ENCODE measurements at places on chromosomes 12 and 14. TPM values are rescaled to one million over a fixed set of nuclear protein-coding genes. Genes with fewer than 3 reads are reported as not detected.

- DNase-seq = no peak
These were observed 207.9 kb downstream of the TMEM132C start for GRCh38 chr12:128474916-128475315.

GRCh38 chr12:9363145-9363544 is 154.9 kb upstream of the PZP start:
- peak; percentile 12 for DNase-seq

GRCh38 chr12:51951843-51952722 is 584 bp downstream of the ACVR1B start:
- DNase-seq = no peak

DNA sequence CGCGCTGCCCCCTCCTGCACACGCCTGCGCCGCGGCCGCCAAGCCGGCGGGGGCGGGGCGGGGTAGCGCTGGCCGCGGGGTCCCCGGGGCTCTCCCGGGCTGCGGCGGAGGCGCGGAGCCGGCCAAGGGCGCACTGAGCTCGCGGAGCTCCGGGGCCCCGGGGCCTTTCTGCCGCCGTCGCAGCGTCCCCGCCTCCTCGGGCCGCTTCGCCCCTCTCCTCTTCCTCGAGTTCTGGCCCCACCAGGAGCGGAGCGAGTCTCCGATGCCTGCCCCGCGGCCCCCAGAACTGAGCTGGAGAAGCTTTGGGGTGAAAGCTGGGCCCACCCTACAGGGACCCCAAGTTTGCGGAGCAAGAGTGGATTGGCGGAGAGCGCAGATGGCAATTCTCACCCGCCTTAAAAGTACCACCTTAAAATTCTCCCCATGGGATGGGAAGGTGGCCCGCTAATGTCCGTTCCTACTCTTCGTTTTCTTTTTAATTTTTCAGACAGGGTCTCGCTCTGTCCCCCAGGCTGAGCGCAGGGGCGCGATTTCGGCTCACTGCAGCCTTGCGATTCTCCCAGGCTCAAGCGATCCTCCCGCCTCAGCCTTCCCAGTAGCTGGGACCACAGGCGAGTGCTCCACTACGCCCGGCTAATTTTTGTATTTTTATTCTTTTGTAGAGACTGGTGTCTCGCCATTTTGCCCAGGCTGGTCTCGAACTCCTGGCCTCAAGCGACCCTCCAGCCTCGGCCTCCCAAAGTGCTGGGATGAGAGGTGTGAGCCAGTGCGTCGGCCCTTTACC is 129.6 kb downstream of the NDUFA12 start:
- no peak for DNase-seq

PLEKHG3 gene
- total RNA-seq = 6.2 TPM

SNX6 gene
- 70.3 TPM for total RNA-seq

CLEC4E gene
- total RNA-seq = not detected

- peak; percentile 12 for DNase-seq
These were observed 618 bp upstream of the PGAM5 start for GRCh38 chr12:132710043-132710404.

DNA sequence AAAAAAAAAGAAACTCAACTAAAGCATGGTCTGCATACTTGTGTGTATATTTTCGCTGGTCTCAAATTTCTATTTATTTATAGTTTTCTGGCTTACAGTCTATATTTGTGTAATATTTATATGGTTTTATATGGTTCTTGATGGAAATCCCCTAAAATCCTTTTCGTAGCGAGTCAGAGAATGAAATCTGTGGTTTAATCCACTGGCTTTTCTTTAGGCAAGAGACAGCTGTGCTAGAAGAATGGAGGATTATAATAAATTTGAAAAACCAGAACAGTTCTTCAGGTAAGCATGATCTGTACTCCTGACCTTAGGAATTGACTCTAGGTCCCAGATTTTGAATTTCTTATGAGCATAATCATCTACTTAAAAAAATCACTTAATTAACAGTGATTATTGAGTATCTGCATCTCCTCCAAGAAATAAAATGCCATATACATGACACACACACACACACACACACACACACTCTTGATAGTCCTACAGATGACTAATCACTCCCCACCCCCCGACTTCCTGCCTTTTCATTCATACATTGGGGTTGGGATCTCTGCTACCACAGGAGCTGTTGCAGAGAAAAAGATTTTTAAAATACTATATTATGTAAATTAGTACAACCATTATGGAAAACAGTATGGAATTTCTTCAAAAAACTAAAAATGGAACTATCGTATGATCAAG is 113.4 kb downstream of the CRADD start:
- no peak for DNase-seq

GRCh38 chr14:84492685-84493084 is 1037.3 kb upstream of the FLRT2 start:
- DNase-seq = no peak

- no peak for DNase-seq
These were observed 128.5 kb upstream of the DCN start for GRCh38 chr12:91311081-91311480.

- DNase-seq = no peak
These were observed 380.2 kb downstream of the NAV3 start for GRCh38 chr12:78210894-78211302.

DNA sequence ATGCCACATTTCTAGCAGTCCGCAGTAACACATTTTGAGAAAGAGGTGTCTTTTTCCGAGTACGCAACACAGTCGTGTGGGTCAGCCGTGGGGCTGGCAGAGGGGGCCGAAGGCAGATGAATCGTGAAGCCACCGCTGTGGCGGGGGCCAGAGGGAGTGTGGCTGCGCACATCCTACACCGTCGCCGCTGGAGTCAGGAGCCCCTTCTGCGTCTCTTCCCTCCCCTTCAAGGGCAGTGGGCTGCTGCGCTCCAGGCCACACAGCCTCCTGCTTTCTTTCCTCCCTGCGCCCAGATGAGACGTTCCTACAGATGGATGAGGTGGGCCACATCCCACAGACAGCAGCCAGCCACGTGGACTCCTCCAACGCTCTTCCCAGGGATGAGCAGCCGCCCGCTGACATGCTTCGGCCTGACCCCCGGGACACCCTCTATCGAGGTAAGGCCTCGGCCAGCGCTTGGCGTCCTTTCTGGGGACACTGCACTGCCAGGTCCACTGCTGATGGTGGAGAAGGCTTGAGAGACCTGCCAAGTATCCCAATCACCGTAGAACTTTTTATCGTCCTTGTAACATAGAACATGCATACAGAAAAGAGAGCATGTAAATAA is 89.8 kb downstream of the B4GALNT3 start:
- no peak for DNase-seq

GRCh38 chr12:54262403-54262925 is 17.5 kb downstream of the CBX5 start:
- no peak for DNase-seq

SLC35E3 gene
- 6.3 TPM for total RNA-seq

DNA sequence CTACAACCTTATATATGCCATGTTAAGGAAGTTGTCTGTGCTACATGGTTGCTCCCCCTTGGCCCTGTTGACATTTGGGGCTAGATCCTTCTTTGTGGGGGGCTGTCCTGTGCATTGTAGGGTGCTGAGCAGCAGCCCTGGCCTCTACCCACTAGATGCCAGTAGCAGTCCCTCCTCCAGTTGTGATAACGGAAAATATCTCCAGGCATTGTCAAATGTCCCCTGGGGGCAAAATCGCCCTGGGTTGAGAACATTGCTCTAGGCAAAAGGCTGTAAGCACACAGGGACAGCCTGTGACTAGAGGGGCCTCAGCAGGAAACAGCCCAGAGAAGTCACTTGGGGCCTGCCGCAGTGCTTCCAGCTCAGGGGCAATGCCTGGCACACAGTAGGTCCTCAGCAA is 1100.3 kb downstream of the BCL11B start:
- no peak for DNase-seq

GRCh38 chr12:22014783-22015144 is 31.3 kb upstream of the CMAS start:
- no peak for DNase-seq

GRCh38 chr12:110669193-110669502 is 19.8 kb downstream of the HVCN1 start:
- DNase-seq = no peak

DNM1L gene
- total RNA-seq = 87.0 TPM

FLRT2 gene
- total RNA-seq = not detected

DNA sequence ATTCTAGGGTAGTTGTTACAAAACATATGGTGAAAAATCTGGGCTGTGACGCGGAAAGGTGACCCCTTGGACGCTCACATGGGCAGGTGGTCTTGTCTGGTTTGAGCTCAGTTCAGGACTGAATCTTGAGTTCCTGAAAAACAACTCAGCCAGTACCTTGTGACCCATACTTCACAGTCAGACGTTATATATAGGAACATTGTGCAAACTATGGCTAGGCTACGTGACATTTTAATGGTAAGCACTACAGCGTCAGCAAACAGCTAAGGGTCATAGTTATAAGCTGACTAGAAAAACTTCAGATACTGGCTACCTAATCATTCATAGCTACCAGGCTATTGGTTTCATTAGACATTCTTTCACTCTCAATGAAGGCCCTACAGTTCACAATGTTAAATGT is 14.8 kb upstream of the EDDM3A start:
- DNase-seq = no peak

GRCh38 chr12:46675736-46676135 is 150.1 kb downstream of the SLC38A4 start:
- no peak for DNase-seq

DNA sequence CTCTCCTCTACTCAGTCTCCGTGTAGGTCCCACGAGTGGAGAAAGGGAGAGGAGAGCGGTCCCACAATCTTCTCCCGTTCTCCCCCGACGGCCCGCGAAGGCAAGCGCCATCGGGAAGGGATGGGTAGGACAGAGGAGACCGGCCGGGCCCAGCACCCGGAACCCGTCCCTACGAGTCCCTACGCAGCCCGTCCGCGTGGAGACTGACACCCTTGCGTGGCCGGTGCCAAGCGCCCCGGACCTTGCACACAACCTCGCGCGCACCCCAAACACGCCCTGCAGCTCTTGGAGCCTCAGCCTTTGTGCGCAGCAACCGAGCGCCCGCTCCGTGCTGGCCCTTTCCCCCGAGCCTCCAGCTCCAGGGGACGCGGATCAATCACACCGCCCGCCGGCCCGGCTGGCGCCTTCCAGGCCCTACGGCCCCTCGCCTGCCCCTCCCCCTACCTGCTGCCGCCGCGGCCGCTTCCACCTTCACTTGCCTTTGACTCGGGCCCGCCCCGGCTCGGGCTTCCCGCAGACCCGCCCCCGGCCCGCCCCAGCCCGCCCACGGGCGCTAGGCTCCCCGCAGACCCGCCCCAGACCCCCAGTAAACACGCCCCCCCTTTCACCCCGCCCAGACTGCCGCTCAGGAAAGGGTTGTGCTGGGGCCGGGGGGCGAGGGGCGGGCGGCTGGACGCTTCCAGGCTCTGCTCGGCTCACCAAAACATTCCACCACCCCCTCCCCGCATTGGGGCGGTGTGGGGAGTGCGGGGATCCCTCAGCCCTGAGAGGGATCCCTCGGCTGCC is at the start of gene NDRG2:
NDRG2 (minus strand) TSS at position 477 of the 786 bp plus-strand sequence. CDS start 1,746 bp downstream, outside the sequence.
- DNase-seq = peak; percentile 44

- DNase-seq = no peak
These were observed 32.0 kb downstream of the LRIG3 start for GRCh38 chr12:58888131-58888783.

MYH7 gene
- 0.05 TPM for total RNA-seq

GRCh38 chr12:62166525-62166924 is 93.7 kb upstream of the USP15 start:
- no peak for DNase-seq

GPRC5D gene
- not detected for total RNA-seq

DNA sequence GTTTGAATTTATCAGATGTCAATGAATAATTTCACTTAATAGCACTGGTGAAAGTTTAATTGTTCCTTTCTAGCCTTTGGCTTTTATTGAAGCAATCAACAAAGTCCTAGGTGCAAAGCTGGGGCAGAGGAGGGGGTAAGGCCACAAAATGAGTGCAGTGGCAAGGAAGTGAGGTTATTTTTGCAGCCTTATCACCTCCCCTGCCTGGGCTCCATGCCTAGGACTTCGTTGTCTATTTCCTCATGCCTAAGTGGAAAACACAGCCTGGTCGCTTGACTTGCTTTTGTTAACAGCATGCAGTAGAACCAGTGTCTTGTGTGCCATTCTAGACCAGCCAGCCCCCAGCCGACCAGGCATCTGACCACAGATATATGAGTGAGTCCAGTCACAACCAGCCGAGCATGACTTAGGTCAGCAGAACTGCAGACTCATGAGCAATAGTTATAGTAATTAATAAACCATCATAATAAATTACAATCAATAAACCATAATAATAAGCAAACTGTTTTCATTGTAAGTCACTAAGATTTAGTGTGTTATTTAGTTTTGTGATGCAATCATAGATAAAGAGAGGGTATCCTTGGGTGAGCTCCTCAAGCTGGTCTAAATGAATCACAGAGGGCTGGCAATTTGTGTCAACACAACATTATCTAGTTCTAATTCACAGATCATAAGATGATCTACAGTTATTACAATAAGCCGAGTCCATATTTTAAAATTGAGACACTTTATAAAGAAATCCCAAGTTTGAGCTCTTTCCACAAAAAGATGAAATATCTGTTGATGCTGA is 156.8 kb downstream of the GLT1D1 start:
- no peak for DNase-seq

RAD9B gene
- total RNA-seq = 1.4 TPM

DNA sequence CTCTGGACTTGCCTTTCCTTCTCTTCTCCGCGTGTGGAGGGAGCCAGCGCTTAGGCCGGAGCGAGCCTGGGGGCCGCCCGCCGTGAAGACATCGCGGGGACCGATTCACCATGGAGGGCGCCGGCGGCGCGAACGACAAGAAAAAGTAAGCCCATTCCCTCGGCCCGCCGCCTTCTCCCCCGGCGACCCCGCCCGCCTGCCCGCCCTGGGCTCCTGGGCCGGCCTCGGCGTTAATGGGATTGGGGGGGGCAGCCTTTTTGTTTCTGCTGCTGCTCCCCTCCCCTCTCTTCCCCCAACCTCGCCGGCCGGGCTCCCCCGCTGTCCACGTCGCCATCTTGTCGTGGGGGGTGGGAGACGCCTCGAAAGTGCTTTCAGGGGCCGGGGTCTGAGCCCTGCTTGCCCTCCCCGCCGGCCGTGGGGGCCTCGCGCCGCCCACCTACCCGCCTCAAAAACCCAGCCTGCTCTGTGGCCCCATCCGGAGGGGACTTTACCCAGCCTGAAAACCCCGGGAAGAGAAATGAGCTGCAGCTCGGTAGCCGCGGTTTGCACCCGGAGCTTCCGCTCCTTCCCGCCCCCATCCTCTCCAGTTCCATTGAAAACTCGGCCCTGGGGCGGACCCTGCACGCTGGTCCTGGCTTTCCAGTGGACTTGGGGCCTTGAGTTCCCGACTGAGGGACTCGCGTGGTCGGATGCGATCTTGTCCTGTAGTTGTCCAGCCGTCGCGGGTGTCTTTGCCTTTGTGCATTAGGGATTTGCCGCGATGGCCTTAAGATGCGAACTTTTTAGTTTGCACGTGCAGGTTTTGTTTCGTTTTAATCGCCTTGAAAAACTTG is 598 bp downstream of the HIF1A start:
- DNase-seq = peak; percentile 52

FSCB gene
- total RNA-seq = not detected

- no peak for DNase-seq
These were observed 9.7 kb downstream of the MMAB start for GRCh38 chr12:109563291-109564284.

GRCh38 chr12:96424601-96425000 is 24.4 kb upstream of the CDK17 start:
- DNase-seq = no peak

- DNase-seq = no peak
These were observed 1.8 kb upstream of the ZNF839 start for GRCh38 chr14:102317564-102318248.
